ENCODE measurements at places on chromosomes 1 and 21.

GRCh38 chr1:206015071-206015470 lies 8.6 kb downstream of the CTSE start:
- ATAC-seq = no peak

DNA sequence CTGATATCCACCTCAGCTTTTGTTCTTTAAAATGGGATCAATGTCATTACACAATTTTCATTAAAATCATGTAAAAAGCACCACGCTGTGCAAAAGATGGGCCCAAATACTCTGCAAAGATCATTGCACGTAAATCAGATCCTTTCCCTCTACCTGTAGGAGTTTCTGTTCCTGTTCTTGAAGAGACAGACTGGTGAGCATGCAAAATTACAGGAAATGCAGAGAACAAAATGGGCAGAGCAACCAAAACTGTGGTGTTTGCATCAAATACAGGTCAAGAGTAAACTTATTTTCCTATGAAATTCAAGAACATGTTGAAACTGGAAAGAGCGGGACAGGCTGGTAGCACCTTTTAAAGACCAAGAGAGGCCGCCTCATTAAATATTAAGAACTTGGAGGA lies 294.9 kb upstream of the ADGRL2 start:
- no peak for ATAC-seq

DNA sequence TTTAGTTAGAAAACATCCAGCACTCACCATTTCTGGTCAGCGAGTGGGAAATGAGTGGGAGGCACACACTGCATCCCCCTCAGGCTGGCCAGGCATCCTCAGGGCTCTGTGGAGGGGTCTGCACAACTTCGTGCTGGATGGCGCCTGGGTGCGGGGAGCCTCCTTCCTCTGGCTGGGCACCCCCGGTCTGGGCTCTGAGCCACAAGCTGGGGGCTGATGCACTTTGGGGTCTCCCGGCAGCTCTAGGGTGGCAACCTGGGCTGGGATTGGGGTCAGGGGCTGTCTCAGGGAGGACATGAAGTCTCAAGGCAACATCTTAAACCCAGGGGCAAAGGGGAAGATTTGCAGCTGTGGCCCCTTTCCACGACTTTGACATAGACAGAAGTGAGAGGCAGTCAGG lies 23.5 kb downstream of the PRDM16 start:
- no peak for ATAC-seq

- peak; percentile 46 for ATAC-seq
Observed at GRCh38 chr1:187336441-187337168, 507.9 kb downstream of the PLA2G4A start.

- ATAC-seq = no peak
Observed at GRCh38 chr1:9595156-9595967, 6.7 kb downstream of the TMEM201 start.

- no peak for ATAC-seq
Observed at GRCh38 chr21:45849651-45850050, 131.9 kb upstream of the COL6A1 start.

- no peak for ATAC-seq
Observed at GRCh38 chr1:39936724-39937491, 18.0 kb upstream of the MFSD2A start.
